ENCODE measurements at places on chromosomes 3 and 15. TPM values are rescaled to one million over a fixed set of nuclear protein-coding genes. Genes with fewer than 3 reads are reported as not detected.
A peak's percentile ranks its signal among the peaks of the same experiment; 100 is the strongest.

Gene NECTIN3
- 12.1 TPM for polyA plus RNA-seq

GRCh38 chr3:172332256-172333041 lies 115.8 kb downstream of the GHSR start:
- no peak for DNase-seq

GRCh38 chr15:32675466-32675865 lies 34.0 kb downstream of the SCG5 start:
- DNase-seq: no peak

Gene CAND2
- polyA plus RNA-seq: 10.8 TPM

Gene PTH1R
- 26.4 TPM for polyA plus RNA-seq

GRCh38 chr15:74464216-74464615 lies 3.3 kb upstream of the UBL7 start:
- no peak for DNase-seq

- DNase-seq: no peak
Measured at GRCh38 chr3:16881896-16882630, 2.7 kb upstream of the PLCL2 start.

DNA sequence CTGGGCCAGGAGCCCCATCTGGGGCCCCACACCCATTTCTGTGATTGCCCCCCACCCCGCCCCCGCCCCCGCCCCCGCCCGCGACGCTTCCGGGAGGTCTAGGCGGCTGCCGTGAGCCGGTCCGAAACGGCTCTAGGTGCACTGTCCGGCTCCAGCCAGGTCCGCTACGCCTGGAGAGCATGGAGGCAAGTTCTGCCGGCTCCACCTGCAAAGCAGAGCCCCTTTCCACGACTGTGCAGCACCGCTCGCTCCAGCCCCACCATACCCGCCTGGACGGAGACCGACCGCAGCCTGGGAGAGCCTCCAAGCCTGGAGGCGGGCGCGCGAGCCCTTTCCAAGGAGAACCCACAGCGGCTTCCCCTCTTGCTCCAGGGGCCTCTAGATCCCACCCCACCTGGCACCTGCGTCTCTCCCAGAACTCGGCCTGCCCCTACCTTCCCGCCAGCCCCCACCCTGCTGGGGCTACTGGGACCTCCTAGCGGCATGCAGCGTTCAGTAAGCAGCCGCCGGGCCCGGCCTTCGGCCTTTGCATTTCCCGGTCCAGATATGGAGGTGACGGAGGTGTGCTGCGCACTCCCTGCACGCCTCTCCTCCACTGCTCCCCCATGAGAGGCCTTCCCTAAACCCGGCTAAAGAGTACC lies 66.2 kb downstream of the KLF13 start:
- DNase-seq: no peak

Gene SQOR
- 50.7 TPM for polyA plus RNA-seq

DNA sequence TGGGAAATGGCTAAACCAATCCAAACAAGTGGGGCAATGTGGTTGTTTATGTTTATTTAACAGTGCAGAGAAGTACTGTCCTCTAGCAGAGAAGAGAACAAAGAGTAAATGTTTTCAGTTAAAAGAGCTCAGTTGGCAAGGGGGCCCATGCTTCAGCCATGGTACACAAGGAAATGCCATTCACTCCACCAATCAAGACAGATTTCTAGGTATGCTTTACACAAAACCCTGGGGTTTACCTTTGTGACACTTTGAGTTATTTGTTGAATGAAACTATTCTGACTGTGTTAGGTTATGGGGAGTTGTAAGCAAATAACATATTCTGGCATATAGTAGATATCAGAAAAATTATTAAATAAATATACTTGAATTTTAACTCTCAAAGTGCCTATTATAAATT lies 228.5 kb upstream of the MME start:
- no peak for DNase-seq

DNA sequence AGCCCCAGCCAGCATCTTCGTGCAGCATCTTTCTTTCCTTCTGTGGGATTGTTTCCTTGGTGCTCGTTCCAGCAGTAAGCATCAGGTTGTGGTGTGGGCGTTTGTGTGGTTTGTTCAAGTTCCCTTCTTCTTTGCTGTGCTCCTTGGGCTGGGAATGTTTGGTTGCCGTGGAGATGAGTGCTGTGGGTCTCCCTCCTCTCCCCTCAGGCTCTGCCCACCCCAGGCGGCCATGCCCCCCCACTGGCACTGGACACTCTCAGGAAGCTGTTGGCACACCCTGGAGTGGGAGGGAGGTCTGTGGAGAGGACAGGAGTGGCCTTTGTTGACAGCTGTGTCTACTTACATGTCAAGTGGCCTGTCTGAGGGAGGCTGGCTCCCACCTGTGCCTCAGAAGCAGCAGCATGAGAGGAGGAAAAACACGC lies 46.5 kb upstream of the SACM1L start:
- no peak for DNase-seq

Gene GPR149
- polyA plus RNA-seq: not detected

Gene GREM1
- polyA plus RNA-seq: 1.2 TPM

GRCh38 chr3:26799679-26800317 lies 177.2 kb downstream of the LRRC3B start:
- no peak for DNase-seq

- no peak for DNase-seq
Measured at GRCh38 chr3:106255870-106256248, 387.0 kb upstream of the CBLB start.

DNA sequence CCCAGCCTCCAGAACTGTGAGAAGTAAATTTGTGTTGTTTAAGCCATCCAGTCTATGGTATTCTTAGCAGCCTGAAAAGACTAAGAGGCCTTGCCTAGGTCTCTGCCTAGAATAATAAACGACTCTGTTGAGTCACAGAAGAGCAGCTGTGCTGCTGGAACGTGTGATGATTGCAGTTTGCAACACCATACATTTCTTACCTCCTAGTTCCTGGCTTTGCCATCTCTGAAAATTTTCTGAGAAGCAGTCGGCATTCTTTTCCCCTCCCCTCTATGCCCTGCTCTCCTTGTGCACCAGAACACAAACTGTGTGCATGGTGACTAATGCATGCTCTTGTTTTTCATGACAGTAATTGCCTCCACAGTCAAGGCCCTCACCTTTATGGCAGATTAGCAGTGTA lies 301.3 kb downstream of the IL20RB start:
- no peak for DNase-seq

DNA sequence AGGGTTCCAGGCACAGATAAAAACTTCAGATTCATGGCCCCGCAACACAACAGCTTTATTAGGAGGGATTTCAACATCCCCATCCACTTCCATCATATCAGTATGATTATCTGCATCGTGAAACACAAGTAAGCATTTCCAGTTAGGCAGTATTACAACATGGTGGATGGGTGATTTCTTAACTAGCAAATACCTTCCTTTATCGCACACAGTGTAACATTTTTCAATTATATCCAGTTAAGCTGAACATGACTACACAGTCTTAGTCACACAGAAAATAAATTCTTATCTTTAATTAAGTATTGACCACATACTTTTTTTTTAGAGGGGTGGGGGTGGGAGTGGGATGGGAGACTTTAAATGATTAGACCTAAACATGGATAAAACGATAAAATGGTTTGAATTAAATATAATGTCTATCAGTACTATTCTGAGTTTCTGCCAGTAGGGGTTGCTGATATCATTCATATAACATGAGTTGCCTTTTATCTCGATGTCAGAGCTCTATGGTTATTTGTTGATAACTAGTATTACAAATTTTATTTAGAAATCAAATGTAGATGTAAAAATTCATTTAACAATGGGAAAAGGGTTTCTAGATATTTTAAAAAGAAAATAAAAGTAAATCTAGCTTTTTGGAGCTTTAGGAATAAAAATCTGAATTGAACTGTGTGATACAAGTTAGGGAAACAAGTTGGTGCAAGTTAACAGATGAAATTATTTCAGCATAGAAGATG lies 146.6 kb downstream of the TBL1XR1 start:
- DNase-seq: peak; percentile 31

DNA sequence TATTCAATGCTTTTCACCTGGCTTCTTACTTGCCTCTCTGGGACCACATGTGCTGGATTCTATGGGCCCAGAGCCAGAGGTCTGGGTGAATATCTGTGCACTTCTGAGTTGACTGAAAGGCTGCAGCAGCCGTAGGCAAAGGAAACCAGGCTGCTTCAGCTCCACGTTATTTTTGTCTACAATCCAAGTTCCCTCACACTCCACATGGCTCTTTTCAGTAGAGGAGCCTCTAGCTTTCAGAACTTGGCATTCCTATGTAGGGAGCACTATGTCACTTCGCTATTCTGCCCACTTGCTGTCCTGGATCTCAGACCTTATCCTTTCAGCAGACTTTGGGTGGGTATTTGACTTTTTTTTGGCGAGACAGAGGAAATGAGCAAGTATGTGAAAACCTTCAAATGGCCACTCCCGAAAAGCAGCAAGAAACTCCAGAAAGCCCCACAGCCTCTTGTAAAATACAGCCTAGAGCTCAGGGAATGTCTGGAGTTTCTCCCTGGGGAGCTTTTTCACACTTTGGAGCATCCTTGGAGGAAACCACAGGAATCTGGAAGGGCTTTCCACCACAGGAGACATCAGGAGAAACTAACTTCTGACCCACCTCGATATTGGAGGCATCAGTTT lies 80.9 kb downstream of the DUT start:
- no peak for DNase-seq

GRCh38 chr3:89586256-89586655 lies 478.8 kb downstream of the EPHA3 start:
- no peak for DNase-seq

Gene CLEC3B
- polyA plus RNA-seq: 219 TPM

Gene BCL2A1
- polyA plus RNA-seq: 1.8 TPM

- no peak for DNase-seq
Measured at GRCh38 chr15:92711457-92711831, 55.9 kb upstream of the FAM174B start.

- DNase-seq: no peak
Measured at GRCh38 chr3:119401069-119401468, 62.3 kb downstream of the TMEM39A start.

DNA sequence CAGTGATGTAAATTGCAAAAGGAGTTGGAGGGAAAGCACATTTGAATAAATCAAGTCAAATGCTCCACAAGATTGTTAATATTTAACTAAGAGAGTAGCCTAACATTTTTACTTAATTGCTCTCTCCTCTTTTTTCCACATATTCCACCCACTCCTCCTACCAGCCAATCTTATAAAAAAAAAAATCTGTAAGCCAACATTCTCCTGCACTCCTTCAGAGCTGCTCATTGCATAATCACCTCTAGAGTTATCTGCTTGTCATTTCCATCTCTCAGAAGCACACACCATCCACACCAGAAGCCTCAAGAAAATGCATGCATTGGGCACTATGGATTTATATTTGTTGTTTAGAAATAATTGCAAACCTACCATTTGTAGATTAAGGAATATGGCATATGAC lies 64.1 kb downstream of the CADPS start:
- DNase-seq: no peak

Gene DBR1
- polyA plus RNA-seq: 11.3 TPM

GRCh38 chr3:178078953-178079352 lies 457.3 kb upstream of the KCNMB2 start:
- no peak for DNase-seq

DNA sequence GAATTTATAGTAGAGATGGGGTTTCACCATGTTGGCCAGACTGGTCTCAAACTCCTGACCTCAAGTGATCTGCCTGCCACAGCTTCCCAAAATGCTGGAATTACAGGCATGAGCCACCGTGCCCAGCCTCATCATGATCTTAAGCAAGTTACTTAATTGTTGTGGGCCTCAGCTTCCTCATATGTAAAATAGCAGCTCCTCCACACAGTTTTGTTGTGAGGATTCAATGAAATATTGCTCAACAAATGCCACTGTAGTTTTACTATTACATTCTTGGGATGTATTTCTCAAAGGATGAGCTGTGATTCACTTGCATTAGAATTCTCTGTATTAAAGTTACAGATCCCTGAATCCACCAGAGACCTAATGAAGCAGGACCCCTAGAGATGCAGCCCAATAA lies 168.8 kb downstream of the ADAMTS9 start:
- no peak for DNase-seq

- no peak for DNase-seq
Measured at GRCh38 chr3:171753665-171754408, 56.4 kb downstream of the PLD1 start.

- DNase-seq: no peak
Measured at GRCh38 chr15:40079456-40079855, 29.2 kb downstream of the BMF start.

GRCh38 chr3:31242026-31242960 lies 290.4 kb upstream of the STT3B start:
- no peak for DNase-seq

- no peak for DNase-seq
Measured at GRCh38 chr15:33084661-33085060, 109.9 kb downstream of the FMN1 start.

- no peak for DNase-seq
Measured at GRCh38 chr15:70532531-70533186, 230.7 kb downstream of the UACA start.

DNA sequence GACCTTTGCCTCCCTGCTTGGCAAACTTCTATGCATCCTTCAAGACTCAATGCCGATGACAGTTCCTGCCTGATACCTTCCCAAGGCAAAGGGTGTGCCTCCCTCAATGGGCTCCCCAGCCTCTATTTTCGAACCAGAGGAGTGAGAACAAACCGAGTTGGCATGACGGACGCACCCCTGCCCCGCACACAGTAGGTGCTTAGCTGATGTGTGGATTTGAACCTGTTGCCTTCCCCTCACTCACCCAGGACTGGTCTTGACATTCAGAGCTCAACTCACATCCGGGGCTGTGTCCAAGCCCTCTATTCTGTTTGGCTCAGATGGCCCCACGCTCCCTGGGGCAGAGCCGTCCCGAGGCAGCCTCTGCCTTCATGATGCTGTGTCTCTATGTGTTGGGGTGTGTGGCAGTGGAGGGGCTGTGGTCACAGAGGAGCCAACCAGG lies 52.2 kb upstream of the SLC6A11 start:
- DNase-seq: no peak

GRCh38 chr15:61994216-61994615 lies 66.0 kb downstream of the VPS13C start:
- DNase-seq: no peak

DNA sequence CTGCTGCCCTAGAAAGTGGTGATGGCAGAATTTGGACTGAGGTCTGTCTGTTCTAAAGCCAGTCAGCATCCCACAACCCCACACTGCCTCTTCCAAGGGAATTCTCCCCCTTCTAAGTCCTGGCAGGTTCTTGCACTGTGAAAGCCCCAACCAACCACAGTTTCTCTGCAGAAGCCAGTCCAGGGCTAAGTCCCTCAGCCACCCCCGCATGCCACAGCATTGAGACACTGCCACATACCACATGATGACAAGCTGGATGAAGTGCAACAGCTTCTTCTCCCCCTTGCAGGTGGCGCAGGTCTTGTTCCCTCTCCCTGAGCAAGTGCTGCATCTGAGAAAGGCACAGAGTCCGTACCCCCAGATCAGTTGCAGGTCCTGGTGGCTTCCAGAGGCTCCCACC lies 18.6 kb downstream of the SSUH2 start:
- no peak for DNase-seq

Gene CYP1A1
- 7.3 TPM for polyA plus RNA-seq

- DNase-seq: no peak
Measured at GRCh38 chr3:118810499-118811035, 224.1 kb downstream of the IGSF11 start.

- no peak for DNase-seq
Measured at GRCh38 chr15:29840054-29840453, 17.8 kb upstream of the TJP1 start.

GRCh38 chr15:39510001-39510701 lies 70.7 kb upstream of the THBS1 start:
- no peak for DNase-seq

Measured in urinary bladder (tissue), 4 donors.